Pons (tissue), 1 donor: ENCODE measurements at places on chromosomes 11 and 22.
A peak's percentile ranks its signal among the peaks of the same experiment; 100 is the strongest.

DNA sequence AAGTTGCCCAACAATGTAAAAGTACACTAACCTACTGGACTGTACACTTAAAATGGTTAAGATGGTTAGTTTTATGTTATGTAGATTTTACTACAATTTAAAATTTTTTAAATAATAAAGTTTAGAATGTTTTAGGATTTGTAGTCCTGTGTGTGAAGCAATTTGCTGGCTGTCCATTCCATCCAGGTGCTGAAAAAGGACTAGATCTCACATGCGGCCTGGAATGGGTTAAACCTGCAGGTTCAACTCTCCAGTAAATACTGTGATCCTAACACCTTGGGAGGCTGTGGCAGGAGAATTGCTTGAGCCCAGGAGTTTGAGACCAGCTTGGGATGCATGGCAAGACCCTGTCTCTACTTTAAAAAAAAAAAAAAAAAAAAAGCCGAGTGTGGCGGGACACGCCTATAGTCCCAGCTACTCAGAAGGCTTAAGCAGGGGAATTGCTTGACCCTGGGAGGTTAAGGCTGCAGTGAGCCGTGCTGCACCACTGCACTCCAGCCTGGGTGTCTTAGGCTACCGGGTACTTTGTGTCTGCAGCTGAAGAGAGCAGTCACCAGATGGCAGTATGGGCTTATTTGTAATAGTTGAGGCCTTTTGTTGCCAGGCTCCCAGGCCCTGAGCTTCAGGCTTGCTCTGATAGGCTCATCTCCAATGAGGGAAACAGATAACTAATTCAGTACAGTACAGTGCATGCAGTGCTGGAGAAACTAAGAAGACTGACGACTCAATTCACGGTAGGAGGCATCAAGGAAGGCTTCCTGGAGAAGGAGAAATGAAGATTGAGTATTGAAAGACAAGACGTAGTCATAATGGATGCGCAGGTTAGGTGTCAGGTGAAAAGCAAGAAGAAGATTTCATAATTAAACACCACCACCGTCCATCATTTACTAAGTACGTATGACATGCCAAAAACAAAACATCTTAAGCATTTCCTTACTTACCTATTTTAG lies 64.7 kb upstream of the ASPHD2 start:
- DNase-seq: peak; percentile 80

GRCh38 chr11:74611369-74611861 lies 19.0 kb downstream of the POLD3 start:
- peak; percentile 68 for DNase-seq

GRCh38 chr11:71450939-71451338 lies 2.1 kb upstream of the NADSYN1 start:
- DNase-seq: peak; percentile 31

DNA sequence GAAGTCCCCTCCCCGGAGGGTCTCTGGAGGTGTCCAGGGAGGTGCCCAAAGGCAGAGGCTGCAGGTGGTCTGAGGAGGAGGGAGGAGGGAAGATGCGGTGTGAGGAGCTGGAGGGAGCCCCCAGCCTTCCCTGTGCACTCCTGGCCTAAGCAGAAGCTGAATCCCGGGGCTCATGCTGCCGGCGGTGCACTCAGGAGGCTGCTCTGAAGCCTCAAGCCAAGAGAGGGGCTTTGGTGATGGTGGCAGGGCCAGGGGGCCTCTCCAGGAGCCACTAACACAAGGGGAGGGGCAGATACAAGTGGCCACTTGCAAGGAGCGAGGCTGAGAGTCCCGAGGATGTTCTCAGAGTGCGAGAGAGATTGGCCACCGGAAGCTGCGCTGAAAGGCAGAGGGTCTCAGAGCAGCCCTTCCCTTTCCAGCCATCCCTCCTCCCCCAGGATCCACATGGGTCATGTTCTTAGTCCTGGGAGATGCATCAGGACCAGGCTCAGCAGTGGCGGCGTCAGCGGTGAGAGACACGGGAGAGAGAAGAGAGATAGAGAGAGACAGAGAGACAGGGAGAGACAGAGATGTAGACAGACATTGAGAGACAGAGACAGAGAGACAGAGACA lies 774 bp upstream of the MRGPRG start:
- DNase-seq: no peak

DNA sequence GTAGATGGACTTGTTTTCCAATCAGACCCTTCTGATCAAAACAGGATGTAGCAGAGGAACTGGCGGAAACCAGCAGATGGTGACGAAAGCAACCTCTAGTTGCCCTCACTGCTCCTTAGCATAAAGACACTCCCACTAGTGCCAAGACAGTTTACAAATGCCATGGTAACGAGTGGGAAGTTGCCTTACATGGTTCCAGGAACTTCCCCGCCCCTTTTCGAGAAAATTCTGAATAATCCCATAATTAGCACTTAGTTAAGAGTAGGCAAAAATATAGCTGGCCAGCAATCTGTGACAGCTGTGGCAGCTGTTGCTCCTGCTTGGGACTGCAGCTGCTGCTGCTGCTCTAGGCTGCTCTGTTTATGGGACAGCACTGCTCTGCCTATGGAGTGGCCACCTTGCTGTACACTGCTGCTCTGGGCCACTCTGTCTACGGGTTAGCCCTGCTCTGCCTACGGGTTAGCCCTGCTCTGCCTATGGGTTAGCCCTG lies 33.4 kb upstream of the SORL1 start:
- DNase-seq: peak; percentile 55
